Cardiac muscle cell (in vitro differentiated cells and primary cell): ENCODE measurements at places on chromosomes 3 and 15. TPM values are rescaled to one million over a fixed set of nuclear protein-coding genes. Genes with fewer than 3 reads are reported as not detected.

The SCN11A gene
- total RNA-seq = 0.28 and 0.60 TPM in 2 replicates

The COL6A6 gene
- 0.60 and 1.1 TPM in 2 replicates for total RNA-seq

The SPATA12 gene
- total RNA-seq = not detected in 2 replicates

The ENTPD3 gene
- 0.42 and 0.66 TPM in 2 replicates for total RNA-seq

The SLC27A2 gene
- total RNA-seq = not detected in 2 replicates

The OPA1 gene
- 52.0 and 54.4 TPM in 2 replicates for total RNA-seq

The CFAP100 gene
- not detected in 2 replicates for total RNA-seq

The IL16 gene
- total RNA-seq = 0.14 TPM in 1 of 2 replicates, not detected in the other

The BUB1B gene
- total RNA-seq = 20.6 and 157 TPM in 2 replicates

The GOLGA6A gene
- 1.9 TPM in 1 of 2 replicates, not detected in the other for total RNA-seq

The GOLGA8Q gene
- total RNA-seq = 0.07 and 3.9 TPM in 2 replicates

The MESP2 gene
- 0.32 and 2.4 TPM in 2 replicates for total RNA-seq
